ENCODE measurements at places on chromosomes 1 and 21.
A peak's percentile ranks its signal among the peaks of the same experiment; 100 is the strongest.

DNA sequence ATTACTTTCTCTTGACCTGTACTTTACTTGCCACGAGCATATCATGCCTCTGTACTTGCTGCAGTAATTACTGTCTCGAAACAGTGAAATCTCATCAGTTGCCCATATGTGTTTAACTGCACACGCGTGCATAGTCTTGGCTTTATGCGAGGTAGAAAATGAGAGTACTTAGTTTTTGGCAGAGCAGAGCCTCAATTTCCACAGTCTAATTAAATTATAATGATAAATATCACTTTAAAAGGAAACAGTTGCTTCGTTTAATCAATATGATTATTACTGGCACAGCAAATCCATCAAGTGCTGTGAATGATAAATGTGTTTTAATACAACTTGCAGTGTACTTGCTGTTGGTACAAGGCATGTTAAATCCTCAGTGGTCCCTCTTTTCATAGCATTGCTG is 47.6 kb downstream of the ADARB1 start:
- DNase-seq, result no peak

GRCh38 chr1:220441211-220441610 is 86.7 kb upstream of the MARK1 start:
- no peak for DNase-seq

GRCh38 chr1:60059468-60059867 is 14.1 kb downstream of the C1orf87 start:
- DNase-seq, result no peak

GRCh38 chr1:93502571-93502970 is 54.7 kb downstream of the FNBP1L start:
- no peak for DNase-seq

DNA sequence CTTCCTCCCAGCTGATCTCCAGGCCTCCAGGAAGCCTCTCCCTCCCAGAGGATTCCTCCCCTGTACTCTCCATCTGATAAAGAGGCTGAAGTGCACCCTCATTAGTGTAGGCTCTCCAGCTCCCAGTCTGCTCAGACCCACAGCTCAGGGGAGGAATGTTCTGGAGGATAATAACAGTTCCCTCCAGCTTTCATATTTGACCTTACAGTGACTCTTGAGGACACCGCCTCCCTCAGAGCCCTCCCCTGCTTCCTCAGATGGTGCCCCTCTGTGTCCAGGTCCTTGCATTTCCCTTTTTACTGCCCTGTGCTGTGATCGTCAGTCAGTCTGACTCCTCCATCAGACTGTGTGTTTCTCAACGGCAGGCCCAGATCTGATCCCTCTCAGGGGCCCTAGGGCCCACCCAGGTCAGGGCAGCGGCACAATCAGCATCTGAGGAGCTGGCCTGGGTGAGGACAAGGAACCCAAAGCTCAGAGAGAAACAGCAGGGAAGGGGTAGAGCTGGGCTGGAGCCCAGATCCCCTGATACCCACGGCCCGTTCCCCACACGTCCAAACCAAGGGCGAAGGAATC is 1.1 kb upstream of the SHISAL2A start:
- DNase-seq, result no peak

- DNase-seq, result no peak
Measured at GRCh38 chr1:174074757-174075156, 52.6 kb upstream of the RC3H1 start.

- no peak for DNase-seq
Measured at GRCh38 chr1:16975211-16975610, 5.2 kb downstream of the MFAP2 start.

- no peak for DNase-seq
Measured at GRCh38 chr1:213989002-213989855, 1.5 kb downstream of the PROX1 start.

DNA sequence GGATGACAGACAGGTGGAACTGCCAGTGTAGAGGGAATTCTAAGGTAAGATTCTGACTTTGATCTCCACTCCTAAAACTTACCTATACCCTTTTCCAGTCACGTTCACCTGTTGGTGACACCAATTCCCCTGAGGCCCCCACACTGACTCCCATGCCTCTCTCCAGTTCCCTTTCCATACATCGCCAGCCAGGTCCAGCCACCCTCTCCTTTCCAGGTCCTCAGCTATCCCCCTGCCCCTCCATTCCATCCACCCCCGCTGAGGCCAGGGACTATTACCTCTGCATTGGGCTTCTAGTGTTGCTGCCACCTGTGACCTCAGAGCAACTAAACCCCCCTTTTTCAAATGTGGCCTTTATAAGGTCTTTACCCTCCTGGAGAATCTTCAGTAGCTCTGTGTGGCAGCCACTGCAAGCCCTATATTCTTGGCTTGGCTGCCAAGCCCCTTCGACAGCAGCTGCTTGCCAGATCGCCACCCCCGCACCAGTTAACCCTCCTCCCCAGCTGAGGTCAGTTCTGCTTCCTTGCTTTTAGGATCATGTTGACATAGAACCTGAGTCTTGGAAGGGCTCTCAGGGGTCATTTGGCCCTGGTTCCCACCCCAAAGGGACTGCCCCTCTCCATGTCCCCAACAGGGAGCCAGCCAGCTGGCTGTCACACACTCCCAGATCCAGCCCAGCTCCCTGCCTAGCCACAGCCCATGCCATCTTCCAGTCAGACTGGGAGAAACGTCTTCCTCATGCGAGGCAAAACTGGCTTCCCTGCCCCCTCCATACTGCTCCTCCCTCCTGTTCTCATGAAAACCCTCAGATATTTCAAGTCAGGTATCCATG is 14.7 kb downstream of the CSF1 start:
- no peak for DNase-seq

DNA sequence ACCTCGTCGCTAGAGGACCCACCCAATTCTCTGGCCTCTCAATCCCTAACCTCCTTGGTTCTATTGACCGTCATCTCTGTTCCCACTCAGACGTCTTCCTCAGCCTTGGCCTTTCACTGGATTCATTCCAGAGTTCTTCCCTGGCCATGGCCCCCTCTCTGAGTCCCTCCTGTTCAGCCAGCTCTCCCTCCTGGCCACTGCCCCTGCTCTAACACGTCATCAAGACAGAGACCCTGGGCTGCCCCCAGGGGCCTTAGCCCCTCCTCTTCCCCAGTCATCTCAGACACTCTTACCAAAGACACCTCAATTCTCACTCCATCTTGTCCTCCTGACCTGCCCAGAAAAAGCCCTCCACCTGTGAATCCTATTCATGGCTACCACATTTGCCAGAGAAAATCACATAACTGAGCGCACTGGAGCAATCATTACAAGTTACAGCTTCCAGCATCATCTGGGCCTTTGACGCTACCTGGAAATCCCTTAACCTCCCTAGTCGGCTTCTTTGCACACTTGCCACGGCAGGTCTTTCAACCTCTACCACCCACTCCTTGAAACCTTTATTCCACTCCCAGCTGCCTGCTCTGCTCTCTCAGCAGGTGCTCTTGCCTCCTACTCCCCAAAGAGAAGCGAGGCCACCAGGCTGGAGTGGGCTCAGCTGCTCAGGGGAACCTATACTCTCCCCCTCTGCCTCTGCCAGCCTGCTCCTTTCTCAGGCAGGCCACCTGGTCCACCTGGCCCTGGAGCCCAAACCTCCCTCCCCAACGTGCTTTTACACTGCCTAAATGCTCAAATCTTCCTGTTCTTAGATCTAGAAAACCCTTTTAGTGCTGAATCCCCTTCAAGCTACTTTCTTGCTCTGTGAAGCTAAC is 14.0 kb downstream of the DCST2 start:
- DNase-seq, result no peak

GRCh38 chr1:2025491-2025981 is 6.4 kb downstream of the GABRD start:
- no peak for DNase-seq

GRCh38 chr1:174448974-174449373 is 1.2 kb downstream of the GPR52 start:
- no peak for DNase-seq

- no peak for DNase-seq
Measured at GRCh38 chr1:166865926-166866325, 10.1 kb downstream of the TADA1 start.

GRCh38 chr1:2930913-2931723 is 90.1 kb upstream of the ACTRT2 start:
- DNase-seq, result no peak

DNA sequence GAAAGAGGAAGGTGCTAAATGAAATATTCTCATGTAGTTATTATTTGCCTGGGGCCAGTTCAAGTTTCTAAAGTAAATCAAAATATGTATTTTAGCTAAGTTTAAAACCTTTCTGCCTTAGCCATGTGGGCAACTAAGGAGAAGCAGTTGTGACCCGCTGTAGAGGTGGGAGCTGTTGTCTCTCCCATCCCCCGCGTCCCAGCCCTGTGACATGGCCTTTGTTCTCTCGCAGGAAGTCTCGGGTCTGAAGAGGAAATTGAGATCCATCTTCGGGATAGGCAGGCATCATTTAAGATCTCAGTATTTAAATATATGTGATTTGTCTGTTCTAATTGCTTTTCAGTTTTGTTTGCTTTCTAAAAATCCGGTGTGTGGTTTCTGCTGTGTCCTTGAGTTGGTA is 121.5 kb downstream of the CAMTA1 start:
- DNase-seq, result no peak

- no peak for DNase-seq
Measured at GRCh38 chr21:46340998-46341397, 17.0 kb downstream of the PCNT start.

DNA sequence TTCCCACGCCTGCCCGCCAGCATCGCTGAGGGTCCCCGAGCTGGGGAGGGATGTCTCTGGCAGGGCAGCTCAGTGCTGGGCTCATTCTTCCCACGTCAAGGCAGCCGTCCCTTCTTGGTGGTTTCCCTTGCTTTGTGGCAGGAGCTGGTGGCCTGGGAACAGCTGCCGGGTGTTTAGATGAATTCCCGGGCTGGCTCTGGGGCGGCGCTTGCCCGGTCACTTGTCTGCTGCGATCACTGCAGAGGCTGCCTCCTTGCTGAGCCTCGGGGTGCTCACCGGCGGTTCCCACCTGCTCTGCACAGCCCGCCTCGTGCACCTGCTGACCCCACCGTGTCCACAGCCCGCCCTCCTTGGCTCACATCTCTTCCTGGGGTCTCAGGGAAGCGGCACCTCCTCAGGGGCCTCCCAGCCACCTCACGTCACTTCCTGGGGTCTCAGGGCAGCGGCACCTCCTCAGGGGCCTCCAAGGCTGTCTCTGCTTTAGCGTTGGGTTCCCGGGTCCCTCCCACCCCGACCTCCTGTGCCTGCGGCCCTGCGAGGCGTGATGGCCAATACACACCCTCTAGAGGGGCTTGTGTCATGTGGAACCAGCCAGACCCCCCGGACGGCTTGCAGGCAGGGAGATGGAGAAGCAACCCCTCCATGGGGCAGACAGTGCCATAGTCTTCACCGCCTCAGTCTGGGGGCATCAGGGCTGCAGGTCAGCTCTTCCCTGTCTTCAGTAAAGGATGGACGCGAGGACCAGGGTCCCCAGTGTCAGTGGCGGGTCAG is 13.5 kb downstream of the COL18A1 start:
- DNase-seq, result no peak

- peak; percentile 54 for DNase-seq
Measured at GRCh38 chr1:109214695-109215623, 1.2 kb downstream of the SARS1 start.

- DNase-seq, result no peak
Measured at GRCh38 chr1:79662596-79662995, 656.1 kb upstream of the ADGRL4 start.

GRCh38 chr1:172070055-172070454 is 228.8 kb downstream of the DNM3 start:
- no peak for DNase-seq

DNA sequence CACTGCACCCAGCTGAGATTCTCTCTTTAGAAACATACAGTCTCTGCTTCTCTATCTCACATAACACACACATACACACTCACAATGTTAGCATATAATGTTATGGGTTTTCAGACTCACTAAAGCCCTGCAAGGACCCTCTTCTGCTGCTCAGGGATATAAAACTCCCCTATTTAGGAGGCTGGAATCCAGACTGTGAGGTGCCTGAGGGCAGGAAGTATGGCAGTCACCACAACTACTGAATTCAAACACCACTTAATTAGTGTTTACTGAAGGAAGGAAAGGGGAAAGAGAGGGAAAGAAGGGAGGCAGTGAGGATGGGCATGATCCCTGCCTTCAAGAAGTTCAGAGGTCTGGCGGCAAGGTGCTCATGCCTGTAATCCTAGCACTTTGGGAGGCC is 7.8 kb upstream of the CDK18 start:
- DNase-seq, result no peak

DNA sequence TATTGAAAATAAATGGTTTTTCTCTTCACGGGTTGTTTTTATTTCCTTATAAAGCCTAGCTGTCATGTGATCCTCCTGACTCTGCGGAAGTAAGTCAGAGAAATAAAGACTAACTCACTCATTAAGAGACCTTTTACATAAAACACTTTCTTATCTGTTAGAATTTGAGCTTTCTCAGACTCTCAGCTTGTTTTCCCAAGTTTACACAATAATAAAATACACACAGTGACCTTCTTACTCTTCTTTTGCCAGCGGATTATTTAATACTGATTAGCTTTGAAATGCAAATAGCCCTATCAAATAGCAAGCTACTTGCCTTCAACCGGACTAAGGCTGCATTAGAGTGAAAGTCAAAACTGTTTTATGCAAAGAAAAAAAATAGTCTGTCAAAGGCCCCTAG is 45.5 kb upstream of the CXADR start:
- DNase-seq, result no peak

- no peak for DNase-seq
Measured at GRCh38 chr21:30962013-30962412, 76.3 kb downstream of the KRTAP19-8 start.

GRCh38 chr21:41779659-41780058 is 12.8 kb upstream of the RIPK4 start:
- DNase-seq, result no peak

GRCh38 chr1:223664106-223664505 is 1.4 kb downstream of the CAPN8 start:
- no peak for DNase-seq

- no peak for DNase-seq
Measured at GRCh38 chr1:53557369-53557768, 98.2 kb downstream of the DMRTB1 start.

DNA sequence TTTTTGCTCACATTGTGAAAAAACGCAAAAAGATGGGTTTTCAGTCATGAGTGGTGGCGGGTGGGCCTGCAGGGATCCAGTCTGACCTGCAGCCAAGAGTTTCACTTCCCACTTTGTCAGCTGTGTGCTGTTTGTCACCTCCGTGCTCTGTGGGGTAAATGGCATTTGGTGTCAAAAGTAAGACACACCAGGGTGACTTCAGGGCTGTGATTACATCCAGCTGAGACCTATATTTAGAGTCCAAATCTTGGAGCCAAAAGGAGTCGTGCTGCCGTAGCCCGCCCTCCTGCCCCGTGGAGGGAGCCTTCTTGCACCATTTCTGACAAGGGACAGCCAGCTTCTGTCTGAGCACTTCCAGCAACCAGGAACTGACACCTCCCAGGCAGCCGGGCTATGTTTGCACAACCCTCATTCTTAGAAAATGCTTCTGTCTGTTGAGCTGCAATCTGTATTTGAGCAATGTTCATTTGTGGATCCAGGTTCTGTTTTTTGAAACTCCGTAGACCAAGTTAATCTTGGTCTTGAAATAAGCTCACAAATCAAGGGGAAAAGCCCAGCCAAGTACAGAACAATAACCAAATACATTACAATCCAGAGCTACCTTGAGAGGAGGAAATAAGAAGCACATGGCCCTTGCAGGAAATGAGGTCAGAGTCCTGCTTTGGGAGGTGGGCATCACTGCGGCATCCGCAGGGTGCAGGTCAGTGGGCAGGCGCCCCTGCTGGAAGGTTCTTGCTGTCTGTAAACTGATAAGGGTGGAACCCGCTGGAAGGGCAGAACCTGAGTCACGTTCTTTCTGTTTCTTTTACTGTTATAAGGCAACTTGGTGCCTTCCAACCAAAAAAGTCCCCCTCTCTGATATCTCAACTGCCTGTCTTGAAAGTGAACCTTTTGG is 14.4 kb downstream of the ABCG1 start:
- DNase-seq, result peak; percentile 60

Data from tibial nerve (tissue), 4 donors.